ENCODE measurements at places on chromosomes 12 and 14. TPM values are rescaled to one million over a fixed set of nuclear protein-coding genes. Genes with fewer than 3 reads are reported as not detected.

Gene SLC38A4
- total RNA-seq, result 0.68 TPM

- no peak for DNase-seq
These were observed 60.1 kb upstream of the DICER1 start for GRCh38 chr14:95217391-95217900.

DNA sequence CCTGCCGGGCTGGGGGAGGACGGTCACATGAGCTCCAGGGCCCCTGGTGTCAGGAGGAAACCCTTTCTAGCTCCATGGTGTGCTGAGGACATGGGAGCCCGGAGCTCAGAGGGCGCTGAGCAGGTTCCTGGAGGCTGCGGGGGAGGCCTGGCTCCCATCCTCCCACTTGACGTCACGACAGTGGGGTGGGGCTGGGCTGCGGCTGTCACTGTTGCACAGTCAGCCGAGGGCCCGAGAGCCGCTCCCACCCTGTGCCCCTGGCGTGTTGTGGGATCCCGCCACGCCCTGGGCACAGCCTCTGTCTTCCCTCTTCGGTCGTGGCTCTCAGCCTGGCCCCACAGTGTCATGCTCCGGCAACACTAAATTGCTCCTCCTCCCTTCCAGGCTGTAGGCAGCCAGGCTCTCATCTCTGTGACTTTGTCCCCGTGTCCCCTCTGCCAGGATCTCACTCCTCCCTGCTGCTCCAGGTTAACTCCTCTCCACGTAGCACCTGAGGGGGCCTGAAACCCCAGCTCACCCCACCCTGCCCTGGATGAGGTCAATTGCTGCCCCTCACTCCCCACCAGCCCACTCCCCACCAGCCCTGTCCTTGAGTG is 33.0 kb downstream of the BEGAIN start:
- peak; percentile 33 for DNase-seq

Gene DEGS2
- not detected for total RNA-seq

Gene AQP5
- total RNA-seq, result not detected

DNA sequence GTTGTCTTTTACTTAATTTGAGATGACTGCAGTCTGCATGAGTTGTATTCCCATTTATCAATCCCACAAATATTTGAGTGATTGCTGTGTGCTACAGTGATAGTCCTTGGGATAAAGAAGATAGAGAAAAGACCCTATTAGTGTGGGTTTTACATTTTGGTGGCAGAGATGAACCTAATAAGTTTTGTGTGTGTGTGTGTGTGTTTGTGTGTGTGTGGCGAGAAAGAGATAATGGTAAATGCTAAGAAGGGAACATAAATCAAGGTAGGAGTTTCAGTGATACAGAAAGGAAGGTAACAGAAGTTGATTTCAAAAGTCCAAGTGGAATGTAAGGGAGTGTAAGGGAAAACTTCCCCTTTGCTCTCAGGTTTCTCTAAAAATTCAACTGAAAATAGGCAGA is 2.6 kb upstream of the DDX55 start:
- DNase-seq, result no peak

- no peak for DNase-seq
These were observed 130.0 kb downstream of the DPF3 start for GRCh38 chr14:72763892-72764291.

DNA sequence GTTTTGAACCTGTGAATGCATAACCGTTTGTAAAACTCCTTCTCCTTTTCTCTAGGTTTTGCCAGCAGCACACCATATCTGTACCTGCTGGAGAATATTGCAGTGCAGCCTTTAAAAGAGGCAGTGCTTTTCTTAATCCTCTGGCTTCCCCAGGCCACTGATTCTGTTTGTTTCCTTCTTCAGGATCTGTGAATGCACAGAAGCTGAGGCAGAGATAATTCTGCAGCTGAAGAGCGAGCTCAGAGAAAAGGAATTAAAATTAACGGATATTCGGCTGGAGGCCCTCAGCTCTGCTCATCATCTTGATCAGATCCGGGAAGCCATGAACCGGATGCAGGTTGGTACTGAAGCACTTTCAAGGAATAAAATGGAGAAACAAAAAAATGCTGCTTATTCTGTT is 348.7 kb downstream of the NAV3 start:
- no peak for DNase-seq

DNA sequence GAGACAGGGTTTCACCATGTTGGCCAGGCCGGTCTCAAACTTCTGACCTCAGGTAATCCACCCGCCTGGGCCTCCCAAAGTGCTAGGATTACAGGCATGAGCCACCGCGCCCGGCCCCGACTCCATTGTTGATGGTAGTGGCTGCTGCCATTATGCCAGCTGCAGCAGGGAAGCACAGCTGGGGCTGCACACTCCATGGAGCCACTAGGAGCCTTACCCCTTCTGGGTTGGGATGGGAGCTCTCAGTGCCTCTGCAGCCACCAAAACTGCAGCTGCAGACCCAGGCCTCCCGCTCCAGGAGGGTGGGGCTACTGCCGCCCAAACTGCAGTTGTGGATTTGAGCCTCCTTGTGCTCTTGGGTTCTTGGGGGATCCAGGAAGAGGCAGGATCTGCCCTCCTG is 25.9 kb downstream of the TCHP start:
- no peak for DNase-seq

DNA sequence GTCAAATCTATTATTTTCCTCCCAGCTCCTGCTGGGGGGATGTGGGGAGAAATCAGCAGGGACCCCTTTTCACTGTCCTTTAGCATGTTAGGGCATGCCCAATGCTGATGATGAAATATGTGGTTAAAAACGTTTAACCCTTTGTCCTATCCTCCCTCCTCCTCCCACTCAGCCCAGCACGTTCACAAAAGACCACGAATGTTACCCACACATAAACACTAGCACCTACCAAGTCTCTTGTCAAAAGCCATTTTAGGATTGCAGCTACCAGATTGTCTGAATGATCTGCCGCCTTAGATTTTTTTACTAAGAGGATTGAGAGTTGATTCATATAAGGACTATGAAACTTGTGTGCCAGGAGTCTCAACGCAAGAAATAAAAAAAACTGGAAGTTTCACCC is 70.4 kb downstream of the TBK1 start:
- no peak for DNase-seq
